ENCODE measurements at places on chromosomes 1 and 21. TPM values are rescaled to one million over a fixed set of nuclear protein-coding genes. Genes with fewer than 3 reads are reported as not detected.

GRCh38 chr1:19088717-19089442 is 121.2 kb downstream of the UBR4 start:
- no peaks in the 10 kb centered on the region for H3K4me1 ChIP-seq
- no peak overlapping the region for H3K4me3 ChIP-seq
- H3K36me3 ChIP-seq, result peaks cover 36% of the 10 kb centered on the region

Gene S100A7
- not detected for total RNA-seq

DNA sequence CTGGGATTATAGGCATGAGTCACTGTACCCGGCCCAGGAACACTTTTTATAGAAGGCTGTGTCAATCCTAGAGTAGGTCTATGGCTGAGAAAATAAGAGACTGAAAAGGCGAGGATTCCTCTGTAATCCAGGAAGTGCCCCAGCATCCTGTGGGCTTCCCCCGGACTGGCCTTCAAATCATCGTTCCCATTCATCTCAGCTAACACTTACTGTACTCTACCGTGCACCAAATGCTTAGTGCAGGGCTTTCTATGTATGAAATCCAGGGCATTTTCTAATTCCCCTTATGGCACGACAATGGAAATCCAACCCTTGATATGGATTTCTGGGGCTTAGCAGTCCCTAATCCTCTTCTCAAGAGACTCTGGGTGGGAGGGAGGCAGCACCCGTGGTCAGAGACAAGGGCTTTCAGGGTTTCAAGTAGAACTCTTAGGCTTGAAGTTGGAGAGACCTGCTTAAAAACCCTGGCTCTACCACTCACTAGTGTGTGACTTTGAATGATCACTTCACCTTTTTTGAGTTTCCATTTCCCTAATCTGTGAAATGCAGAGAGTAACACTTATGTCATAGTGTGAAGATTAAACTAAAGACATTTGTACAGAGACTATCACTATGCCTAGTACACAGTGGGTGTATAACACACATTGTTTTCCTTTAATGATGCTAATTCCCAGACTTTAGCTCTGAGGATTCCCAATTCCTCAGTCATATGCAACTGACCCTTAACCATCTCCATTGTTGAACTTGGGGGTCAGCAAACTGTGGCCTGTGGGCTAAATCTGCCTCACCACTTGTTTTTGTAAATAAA is 20.3 kb downstream of the MECR start:
- no peaks in the 10 kb centered on the region for H3K27me3 ChIP-seq
- H3K4me3 ChIP-seq, result no peak overlapping the region
- peaks cover 5% of the 10 kb centered on the region for H3K4me1 ChIP-seq
- no peak for DNase-seq
- H3K27ac ChIP-seq, result no peak overlapping the region
- peaks cover 20% of the 10 kb centered on the region for H3K36me3 ChIP-seq

DNA sequence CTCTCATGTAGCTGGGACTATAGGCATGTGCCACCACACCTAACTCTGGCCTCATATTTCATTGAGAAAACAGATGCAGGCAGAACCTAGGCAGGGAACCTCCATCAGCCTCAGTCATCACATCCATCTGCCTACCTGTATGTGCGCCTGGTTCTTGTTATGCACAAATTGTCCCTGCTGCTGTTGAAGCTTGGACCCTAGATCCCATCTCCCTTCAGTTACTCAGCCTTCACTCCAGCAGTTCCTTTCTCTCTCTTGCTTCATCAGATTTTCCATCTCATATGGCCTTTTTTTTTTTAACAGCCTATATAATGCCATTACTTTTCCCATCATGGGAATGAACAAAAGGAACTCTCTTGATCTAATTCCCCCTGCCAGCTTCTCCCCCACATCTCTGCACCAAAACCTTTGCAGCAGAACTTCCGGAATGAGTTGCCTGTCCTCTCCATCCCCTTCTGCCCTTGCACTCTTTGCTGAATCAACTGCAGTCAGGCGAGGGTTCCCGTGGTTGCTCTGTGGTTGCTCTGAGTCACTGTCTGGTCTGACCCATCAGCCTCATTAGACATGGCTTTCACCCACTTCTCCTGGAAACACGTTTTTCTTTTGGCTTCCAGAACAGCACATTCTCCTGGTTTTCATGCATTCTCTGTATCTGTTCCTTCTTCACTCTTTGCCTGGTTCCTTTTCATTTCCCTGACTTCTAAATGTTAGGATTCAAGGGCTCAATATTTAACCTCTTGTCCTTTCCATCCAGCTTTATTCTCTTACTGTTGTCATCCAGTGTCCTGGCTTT is 41.5 kb downstream of the UBE4B start:
- DNase-seq, result no peak
- no peak overlapping the region for H3K4me3 ChIP-seq
- H3K27ac ChIP-seq, result peak overlapping the region; percentile 73
- no peaks in the 10 kb centered on the region for H3K27me3 ChIP-seq

GRCh38 chr1:62613325-62613727 is 16.0 kb downstream of the ANGPTL3 start:
- peaks cover 15% of the 10 kb centered on the region for H3K4me1 ChIP-seq
- no peak overlapping the region for H3K4me3 ChIP-seq
- H3K27me3 ChIP-seq, result no peaks in the 10 kb centered on the region
- H3K27ac ChIP-seq, result no peak overlapping the region
- peaks cover 21% of the 10 kb centered on the region for H3K36me3 ChIP-seq
- no peak for DNase-seq

GRCh38 chr1:48526008-48526710 is 54.2 kb upstream of the SPATA6 start:
- H3K36me3 ChIP-seq, result no peaks in the 10 kb centered on the region
- H3K27ac ChIP-seq, result no peak overlapping the region
- H3K4me1 ChIP-seq, result peaks cover 26% of the 10 kb centered on the region
- no peak for DNase-seq
- H3K27me3 ChIP-seq, result no peaks in the 10 kb centered on the region

Gene RHCE
- total RNA-seq, result not detected

Gene TXNIP
- 38.8 TPM for total RNA-seq

Gene MAP3K6
- total RNA-seq, result 1.1 TPM

GRCh38 chr21:43850728-43851295 is 14.2 kb upstream of the AGPAT3 start:
- peaks cover 5% of the 10 kb centered on the region for H3K27me3 ChIP-seq
- H3K4me3 ChIP-seq, result no peak overlapping the region
- no peaks in the 10 kb centered on the region for H3K4me1 ChIP-seq
- H3K27ac ChIP-seq, result no peak overlapping the region

DNA sequence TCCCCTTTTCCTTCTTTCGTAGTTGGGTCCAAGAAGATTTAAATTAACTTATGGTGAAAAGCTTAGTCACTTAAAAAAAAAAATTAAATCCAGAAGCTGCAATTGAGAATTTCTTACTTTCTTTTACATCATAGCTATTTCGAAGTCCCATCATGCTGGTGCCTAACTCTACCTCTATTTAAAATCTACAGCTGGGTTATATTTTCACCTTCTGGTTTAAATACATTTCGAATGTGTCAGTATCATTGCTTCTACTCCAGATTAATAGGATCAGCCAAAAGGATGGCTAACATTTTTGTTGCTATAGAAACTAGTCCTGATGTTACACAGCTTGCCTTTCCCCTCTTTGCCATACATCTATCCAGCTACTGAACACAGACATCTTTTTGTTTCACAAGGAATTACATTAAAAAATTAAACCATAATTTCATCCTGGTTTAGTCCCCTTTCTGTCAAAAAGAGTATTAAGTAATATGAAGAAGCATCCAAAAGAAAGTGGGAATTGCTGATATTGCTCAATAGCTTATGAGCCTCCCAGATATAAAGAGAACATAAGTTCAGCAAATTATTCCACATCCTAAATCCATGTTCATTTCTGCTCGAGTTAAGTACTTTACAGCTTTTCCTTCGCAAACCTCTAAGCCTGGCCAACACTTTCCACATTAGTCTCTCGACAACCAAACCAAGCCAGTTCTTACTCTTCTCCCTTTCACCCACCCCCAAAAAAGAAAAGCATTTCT is 396.7 kb upstream of the DAB1 start:
- H3K4me1 ChIP-seq, result no peaks in the 10 kb centered on the region
- no peak overlapping the region for H3K4me3 ChIP-seq
- no peak overlapping the region for H3K27ac ChIP-seq
- peaks cover 15% of the 10 kb centered on the region for H3K27me3 ChIP-seq

Gene SNX7
- 29.7 TPM for total RNA-seq

GRCh38 chr1:101137144-101138126 is 99.4 kb upstream of the S1PR1 start:
- H3K36me3 ChIP-seq, result no peaks in the 10 kb centered on the region
- no peak for DNase-seq
- H3K4me1 ChIP-seq, result peaks cover 32% of the 10 kb centered on the region
- H3K4me3 ChIP-seq, result no peak overlapping the region

GRCh38 chr1:246639732-246640131 is 73.5 kb downstream of the CNST start:
- no peak for DNase-seq
- H3K27me3 ChIP-seq, result no peaks in the 10 kb centered on the region
- no peaks in the 10 kb centered on the region for H3K4me1 ChIP-seq
- no peak overlapping the region for H3K4me3 ChIP-seq
- H3K27ac ChIP-seq, result peak overlapping the region; percentile 54

- H3K4me1 ChIP-seq, result no peaks in the 10 kb centered on the region
- DNase-seq, result no peak
- H3K36me3 ChIP-seq, result no peaks in the 10 kb centered on the region
- no peak overlapping the region for H3K4me3 ChIP-seq
- H3K27ac ChIP-seq, result no peak overlapping the region
- peaks cover 13% of the 10 kb centered on the region for H3K27me3 ChIP-seq
Observed at GRCh38 chr1:40588586-40588985, 57.1 kb downstream of the ZNF684 start.

Gene CSDE1
- total RNA-seq, result 628 TPM
